ENCODE measurements at places on chromosomes 5 and 9.

GRCh38 chr5:178098685-178099084 is 14.6 kb upstream of the N4BP3 start:
- no peak for DNase-seq

DNA sequence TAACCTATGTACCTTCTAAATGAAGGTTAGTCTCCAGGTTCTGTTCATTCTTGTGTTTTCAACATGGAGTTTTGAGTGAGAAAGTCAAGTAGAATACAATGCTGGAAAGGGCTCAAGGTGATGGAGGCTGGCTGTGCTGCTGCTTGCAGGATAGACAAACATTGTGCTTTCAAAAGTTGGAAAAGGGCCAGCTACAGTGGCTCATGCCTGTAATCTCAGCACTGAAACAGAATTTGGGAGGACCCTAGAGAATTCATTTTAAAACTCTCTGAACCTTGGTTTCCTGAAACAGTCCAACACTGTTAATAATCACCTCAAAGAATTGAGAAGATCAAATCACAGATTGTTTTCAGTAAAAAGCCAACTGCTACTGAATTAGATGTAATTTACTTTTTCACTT is 15.4 kb upstream of the IARS1 start:
- DNase-seq: no peak

- no peak for DNase-seq
Measured at GRCh38 chr9:133708246-133709014, 29.7 kb downstream of the SARDH start.

DNA sequence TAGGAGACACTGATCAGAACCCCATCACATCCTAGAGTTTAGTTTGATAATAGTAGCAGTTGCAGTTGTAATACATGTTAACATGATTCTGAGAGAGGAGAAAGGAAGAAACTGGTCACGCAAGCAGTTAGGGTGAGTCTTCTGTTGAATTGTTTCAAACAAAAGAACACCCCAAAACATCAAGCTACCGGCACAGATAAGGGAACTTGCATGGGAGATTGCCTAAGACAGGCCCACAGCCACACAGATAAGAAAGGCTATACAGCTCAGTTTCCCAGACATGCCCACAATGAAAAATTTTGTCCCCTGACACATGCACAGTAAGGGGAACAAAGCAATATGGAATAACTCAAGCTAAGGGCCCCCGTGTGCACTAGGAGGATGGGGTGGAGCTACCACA is 15.9 kb downstream of the HSPB3 start:
- no peak for DNase-seq

- DNase-seq: no peak
Measured at GRCh38 chr5:120803282-120803681, 339.2 kb downstream of the PRR16 start.

GRCh38 chr9:98109052-98109451 is 10.0 kb downstream of the TRIM14 start:
- no peak for DNase-seq

DNA sequence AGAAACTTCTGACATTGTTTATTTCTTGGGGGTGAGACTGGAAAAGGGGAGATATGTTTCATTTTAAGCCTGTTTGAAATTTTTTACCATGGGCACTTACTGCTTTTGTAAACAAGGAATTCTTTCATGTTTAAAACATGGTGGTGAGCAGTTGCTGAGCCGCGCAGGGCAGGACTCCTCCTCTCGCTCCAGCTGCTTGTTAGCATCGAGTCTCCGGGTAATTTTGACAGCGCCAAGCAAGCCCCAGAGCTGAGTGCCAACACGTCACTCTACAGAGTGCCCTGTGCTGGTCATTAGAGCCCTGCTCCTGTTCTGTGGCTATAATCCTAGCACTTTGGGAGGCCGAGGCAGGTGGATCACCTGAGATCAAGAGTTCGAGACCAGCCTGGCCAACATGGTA is 116.5 kb upstream of the MSX2 start:
- DNase-seq: no peak

DNA sequence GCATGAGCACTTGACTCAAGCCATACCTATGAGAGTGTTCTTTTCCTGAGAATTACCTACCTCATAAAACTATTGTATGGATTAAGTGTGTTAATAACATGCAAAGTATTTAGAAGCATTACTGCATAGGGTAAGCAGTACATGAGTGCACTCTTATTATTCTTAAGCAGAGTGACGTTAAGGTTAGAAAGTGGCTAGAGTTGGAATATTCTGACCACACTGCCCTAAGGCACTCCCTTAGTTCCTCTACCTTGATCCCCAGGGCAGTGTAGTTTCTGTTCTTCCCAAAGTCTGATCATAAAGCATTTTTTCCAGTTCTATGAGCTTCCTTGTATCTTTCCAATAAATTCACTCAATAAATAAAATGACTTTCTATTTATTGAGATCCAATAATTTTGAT is 189.2 kb downstream of the PCSK1 start:
- no peak for DNase-seq

DNA sequence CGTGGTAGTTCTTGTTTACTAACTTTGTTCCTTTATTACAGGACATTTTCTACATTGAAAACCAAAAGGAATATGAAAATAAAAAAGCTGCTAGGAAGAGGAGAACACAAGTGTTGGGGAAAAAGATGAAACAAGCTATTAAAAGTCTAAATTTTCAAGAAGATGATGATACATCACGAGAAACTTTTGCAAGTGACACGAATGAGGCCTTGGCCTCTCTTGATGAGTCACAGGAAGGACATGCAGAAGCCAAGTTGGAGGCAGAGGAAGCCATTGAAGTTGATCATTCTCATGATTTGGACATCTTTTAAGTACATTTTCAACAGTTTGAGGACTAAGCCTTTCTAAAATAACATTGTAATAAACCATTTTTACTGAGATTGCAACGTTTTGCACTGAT is 23.8 kb downstream of the PHAX start:
- no peak for DNase-seq

- DNase-seq: no peak
Measured at GRCh38 chr5:149953436-149954121, 7.0 kb upstream of the SLC26A2 start.

DNA sequence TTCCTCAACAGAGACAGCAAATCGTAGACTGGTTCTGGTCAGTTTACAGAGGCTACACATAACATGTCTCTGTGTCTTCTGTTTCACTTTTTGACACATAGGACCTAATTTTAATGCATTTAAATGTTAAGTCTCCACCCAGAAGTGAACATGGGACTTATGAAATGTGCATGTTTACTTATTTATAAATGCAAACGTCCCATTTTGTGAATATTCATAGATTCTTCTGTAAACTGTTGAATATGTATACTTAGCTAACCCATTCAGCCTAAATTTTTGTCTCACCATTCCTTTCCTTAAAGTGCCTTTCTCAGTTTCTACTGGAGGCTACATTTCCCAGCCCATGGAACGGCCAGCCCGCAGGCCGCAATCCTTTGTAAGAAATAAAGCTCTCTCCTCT is 137.2 kb downstream of the PLCXD3 start:
- DNase-seq: no peak
